ENCODE measurements at places on chromosomes 4 and X.
A peak's percentile ranks its signal among the peaks of the same experiment; 100 is the strongest.

DNA sequence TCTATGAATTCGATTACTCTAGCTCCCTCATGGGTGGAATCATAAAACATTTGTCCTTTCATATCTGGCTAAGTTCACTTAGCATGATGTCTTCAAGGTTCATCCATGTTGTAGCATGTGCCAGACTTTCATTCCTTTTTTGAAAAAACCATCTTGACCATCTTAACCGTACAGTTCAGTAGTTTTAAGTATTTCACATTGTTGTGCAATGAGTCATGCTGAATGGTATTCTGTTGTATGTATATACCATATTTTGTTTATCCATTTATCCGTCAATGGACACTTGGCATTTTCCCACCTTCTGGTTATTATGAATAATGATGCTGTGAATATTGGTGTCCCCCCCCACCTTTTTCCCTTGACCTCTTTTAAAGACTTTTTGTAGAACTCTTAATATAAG is 72.4 kb upstream of the TLR2 start:
- DNase-seq, result no peak

GRCh38 chrX:45771114-45771513 is 570.4 kb upstream of the DIPK2B start:
- DNase-seq, result no peak

DNA sequence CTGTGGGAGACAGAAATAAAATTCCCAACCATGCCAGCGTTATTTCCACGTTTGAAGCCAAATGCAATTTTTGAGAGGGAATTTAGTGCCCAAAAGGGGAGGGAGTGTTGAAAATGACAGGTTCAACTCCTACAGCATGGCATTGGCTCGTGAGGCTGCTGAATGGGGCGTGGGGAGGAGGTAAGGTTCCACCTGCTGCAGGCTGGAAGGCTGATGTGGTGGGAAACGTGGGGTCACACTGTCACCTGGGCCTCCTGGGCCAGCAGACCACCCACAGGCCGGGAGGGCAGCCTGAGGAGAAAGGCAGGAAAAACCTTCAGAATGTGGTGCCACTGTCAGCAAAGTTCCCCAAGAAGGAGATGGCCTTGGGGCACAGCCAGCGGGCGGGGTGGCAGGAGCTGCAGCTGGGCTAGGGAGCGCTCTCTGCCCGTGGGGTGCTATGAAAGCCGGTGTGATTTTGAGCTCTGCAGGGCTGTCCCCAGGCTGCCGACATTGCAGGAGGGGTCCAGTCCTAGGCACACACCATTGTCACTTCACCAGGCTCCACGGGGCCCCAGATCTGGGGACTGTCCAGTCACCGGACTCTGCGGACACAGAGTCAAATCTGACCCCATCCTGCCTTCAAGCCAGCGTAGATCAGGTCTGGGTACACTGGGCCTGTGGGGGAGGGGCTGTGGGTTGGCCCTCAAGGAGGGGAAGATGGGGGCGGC is 19.6 kb downstream of the MSANTD1 start:
- no peak for DNase-seq

- no peak for DNase-seq
Measured at GRCh38 chr4:19301527-19301926, 950.2 kb upstream of the SLIT2 start.

GRCh38 chrX:109440475-109440874 is 41.4 kb downstream of the GUCY2F start:
- no peak for DNase-seq

- no peak for DNase-seq
Measured at GRCh38 chr4:48499551-48500066, 9.6 kb downstream of the ZAR1 start.

DNA sequence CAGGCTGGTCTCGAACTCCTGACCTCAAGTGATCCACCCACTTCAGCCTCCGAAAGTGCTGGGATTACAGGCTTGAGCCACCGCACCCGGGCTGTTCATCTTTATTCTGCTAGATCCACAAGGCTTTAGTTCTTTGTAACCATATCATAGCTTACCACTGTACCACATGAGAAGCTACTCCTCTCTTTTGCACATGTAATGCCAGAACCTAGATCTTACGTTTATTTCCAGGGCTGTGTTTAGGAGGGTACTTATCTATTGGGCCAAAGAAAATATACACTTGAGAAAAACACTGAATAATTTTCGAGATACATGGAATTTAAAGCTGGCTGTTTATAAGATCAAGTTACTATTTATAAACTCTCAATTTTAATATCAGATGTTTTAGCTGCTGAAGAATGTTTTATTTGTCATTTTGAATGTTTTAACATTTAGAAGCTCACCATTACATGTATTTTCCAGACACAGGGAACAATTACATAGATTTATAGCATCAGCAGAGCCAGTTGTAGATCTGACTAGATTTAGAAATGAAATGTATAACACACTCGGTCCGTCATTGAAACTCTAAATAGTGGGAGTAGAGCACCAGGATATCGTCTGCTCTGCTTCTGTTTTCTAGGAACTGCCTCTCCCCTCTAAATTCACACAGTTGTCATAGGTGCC is 155.3 kb upstream of the HAND2 start:
- DNase-seq, result no peak

- no peak for DNase-seq
Measured at GRCh38 chr4:26887809-26888208, 27.2 kb downstream of the STIM2 start.

DNA sequence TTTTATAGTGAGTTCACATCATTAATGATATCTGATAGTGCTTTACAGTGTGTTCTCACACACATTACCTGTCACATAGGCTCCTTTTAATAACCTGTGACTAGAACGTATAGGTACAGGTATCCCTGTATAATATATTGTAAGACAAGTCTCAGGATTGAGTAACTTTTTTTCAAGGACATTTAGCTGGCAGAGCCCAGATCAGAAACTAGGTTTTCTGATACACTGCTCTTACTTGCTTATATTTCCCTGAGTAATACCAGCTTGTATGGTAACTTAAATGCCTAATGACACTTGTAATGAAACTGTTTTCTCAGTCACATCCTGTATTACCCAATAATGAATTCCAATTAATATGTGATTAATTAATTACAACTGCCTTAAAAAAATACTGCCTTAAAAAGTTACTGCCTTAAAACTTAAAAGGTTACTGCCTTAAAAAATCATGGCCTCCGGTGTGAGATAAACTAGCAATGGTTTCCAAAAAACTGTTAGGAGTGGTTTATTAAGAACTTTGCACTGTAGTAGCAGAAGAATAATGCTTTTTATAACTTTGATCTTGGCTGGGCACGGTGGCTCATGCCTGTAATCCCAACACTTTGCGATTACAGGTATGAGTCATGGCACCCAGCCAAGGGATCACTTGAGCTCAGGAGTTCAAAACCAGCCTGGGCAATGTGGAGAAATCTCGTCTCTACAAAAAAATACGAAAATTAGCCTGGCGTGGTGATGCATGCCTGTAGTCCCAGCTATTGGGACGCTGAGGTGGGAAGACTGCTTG is 11.9 kb downstream of the COPS4 start:
- no peak for DNase-seq

GRCh38 chrX:148928811-148929210 is 428.4 kb downstream of the AFF2 start:
- DNase-seq, result no peak

GRCh38 chr4:1869530-1870327 is 1.5 kb upstream of the NSD2 start:
- DNase-seq, result no peak

- no peak for DNase-seq
Measured at GRCh38 chr4:154738426-154738825, 5.4 kb upstream of the LRAT start.

GRCh38 chrX:65997978-65998717 is 41.7 kb downstream of the VSIG4 start:
- no peak for DNase-seq

GRCh38 chr4:38896940-38897339 is 29.3 kb downstream of the FAM114A1 start:
- no peak for DNase-seq

GRCh38 chr4:113919611-113920010 is 59.8 kb downstream of the ARSJ start:
- no peak for DNase-seq

DNA sequence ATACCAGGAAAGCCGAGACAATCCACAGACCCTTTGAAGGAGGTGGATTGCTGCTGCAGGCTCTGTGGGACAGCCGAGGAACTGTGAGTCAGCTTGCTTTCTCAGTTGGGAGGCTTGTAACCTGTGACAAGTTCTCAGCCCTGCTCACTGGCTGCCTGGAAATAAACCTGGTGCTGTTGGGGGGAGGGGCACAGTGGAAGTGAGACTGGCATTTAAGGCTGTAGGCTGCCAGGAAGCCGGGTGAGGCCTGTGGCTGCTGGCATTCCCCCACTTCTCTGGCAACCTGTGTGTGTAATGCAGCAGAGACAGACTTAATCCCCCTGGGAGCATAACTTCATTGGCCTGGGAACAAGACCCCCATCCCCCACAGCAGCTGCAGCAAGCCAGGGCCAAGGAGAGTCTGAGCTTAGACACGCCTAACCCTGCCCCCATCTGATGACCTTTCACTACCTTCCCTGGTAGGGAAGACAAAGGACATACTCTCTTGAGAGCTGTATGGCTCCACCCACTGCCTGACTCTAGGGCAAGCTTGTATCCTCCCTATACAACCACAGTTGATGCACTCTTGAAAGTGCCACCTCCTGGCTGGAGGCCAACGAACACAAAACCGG is 64.1 kb downstream of the ALPK1 start:
- DNase-seq, result no peak

GRCh38 chrX:151692825-151693224 is 2.4 kb upstream of the PRRG3 start:
- no peak for DNase-seq

- DNase-seq, result no peak
Measured at GRCh38 chr4:183499801-183500200, 5.1 kb upstream of the ING2 start.

DNA sequence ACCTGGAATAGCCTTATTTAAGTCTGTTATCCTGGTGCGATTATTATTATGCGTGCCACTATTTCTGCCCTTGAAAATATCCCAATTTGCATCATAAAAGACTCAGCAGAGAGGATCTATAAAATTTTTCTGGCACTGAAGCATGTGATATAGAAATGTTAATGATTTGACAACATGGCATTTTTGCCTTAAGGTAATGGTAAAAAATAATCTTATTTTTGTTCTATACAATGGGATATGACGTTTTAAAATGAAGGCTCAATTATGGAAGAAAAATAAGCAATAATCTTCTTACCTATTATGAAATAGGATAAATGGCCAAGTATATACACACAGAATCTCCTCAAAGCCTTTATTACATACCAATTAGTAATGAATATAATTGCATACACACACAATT is 113.5 kb downstream of the PDGFC start:
- no peak for DNase-seq

DNA sequence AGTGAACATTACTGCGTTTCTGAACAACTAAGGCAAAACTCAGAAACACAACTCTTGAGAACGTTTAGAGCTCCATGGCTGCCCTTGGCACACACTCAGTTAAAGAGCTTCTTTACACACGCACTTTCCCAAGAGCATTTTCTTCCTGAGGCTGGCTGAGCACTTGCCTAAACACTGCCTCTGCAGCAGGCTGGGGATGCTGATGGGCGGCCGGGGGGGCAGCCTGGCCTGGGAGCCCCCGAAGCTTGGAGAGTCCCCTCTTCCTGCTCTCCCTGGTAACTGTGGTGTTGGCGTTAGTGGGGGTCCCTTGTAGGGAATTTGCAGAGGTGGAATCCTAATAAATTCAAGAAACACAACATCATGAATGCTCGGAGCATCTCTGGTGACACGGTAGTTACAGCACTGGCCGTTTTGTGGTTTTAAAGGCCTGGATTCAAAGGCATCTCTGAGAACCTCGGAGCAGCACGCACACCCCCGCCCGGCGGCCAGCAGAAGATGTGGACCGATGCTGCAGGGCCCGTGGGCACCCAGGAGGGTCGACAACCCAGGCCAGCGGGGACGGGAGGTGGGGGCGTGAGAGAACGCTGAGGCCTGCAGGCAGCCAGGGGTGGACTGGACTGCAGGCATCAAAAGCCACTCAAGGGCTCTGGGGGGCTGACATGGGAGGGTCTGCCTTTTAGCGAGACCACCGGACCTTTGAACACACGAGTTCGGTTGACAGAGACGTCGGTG is 45.4 kb downstream of the FGFRL1 start:
- DNase-seq, result no peak

- DNase-seq, result no peak
Measured at GRCh38 chr4:187666697-187667494, 328.7 kb upstream of the ZFP42 start.

GRCh38 chrX:16138108-16138427 is 14.7 kb downstream of the GRPR start:
- DNase-seq, result no peak

- DNase-seq, result no peak
Measured at GRCh38 chr4:10983268-10983667, 298.7 kb upstream of the CLNK start.

DNA sequence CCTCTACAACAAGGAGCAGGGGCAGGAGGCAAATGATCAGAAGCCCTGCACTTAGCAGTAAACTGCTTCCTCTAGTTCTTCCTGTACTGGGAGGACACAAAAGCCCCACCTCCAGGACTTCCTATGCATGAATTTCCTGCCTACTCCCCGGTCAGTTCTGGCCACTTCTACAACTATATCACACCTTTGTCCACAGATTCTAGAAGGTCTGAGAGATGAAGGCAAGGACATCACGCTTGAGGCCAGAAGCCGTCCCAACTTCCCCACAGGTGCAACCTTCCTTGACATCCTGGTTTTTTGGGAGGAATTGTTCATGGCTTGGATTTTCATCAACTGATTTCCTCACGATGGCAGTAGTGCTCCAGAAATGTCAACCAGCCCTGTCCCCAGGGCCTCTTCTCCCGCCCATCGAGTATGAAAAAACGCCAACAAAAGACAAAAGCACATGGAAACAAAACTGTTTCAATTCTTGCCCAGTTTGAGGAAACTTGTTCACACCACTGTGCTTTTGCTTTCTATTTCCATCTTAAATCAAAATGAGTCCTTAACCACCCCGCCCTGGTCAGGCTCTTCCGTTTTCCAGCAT is 206.5 kb upstream of the STK26 start:
- no peak for DNase-seq

- no peak for DNase-seq
Measured at GRCh38 chrX:108270739-108271396, 167.4 kb downstream of the COL4A6 start.

- no peak for DNase-seq
Measured at GRCh38 chrX:117788339-117788738, 328.3 kb downstream of the KLHL13 start.

GRCh38 chr4:143148521-143148920 is 36.2 kb upstream of the USP38 start:
- DNase-seq, result no peak

DNA sequence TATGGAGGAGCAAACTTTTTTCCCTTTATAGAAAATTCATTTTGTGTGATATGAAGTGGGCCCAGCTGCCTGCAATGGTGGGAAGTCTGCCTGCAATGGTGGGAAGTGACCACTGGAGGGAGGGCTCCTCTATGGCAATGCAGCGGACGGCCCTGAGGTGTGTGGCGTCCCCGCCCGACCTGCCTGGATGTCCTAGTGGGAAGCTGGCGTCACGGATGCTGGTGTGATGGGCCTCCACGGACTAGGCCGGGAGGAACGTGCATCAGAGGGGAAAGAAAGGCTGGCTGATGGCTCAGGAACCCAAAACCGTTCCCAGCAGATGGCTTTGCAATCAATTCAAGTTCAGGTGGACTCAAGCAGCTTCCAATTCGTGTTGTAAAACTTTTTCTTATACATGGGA is 177.9 kb downstream of the AFAP1 start:
- DNase-seq, result peak; percentile 82

Measured in GM12891 (cell line).